ENCODE measurements at places on chromosomes 12 and 14.

DNA sequence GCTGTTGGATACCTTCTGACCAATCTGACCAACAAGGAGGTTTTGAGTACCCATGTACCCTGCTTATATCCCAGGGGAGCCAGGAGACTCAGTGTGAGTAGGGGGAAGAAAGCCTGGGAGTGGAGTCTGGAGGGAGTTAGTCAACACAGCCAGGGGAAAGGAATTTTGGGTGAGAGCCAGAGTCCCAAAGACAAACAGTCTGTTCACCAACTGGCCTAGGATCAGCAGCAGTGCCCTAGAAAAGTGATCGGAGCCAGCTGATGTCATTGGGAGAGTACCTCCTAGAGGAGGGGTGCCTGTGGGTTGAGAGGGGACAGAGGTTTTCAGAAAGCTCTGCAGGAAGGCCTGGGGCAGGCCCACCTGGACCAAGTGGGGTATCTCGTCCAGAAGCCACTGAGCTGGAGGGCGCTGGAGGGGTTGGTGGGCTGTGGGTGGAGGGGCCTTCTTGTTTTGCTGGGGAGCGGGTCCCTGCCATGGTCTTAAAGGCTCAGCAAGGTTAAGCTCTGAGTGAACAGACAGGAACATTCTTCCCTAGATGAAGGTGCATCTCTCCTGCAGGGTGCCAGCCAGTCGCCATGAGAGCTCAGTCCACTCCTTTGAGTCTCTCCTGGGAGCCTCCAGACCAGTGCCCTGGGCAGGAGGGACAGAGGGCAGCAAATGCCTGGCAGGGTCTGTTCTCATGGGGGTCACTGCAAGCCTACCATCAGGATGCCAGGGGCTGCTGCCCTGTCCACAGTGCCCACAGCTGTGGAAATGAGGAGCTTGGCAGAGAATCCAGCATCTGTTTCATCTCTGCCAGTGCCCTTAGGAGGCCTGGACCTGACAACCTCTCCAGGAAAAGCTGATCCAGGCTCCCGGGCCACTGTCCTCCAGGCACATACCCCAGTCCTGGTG lies 63.6 kb downstream of the CHGA start:
- DNase-seq: no peak

DNA sequence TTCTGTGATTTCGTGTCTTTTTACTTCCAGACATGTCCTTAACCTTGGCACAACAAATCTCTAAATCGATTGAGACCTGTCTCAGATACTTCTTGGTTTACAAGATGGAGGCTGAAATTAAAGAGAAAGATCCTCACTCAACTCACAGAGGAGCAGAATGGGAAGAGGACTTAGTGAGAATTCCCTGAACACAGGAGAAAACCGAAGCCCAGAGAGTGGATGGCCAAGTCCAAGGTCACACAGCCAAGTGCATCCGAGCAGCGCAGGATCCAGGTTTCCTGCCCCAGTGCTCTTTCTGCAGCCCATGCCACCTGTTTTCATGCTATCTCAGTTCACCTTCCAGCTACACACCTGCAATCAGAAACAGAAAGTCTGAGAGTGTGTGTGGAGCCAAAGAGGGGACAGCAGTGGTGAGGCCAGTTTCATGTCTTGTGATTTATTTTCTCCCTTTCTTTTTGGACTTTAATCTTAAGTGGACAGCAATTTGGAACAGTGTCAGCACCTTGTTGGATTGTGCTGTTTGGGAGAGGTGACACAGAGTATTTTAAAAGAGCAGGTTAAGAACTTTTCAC lies 22.9 kb upstream of the TCL1B start:
- no peak for DNase-seq

GRCh38 chr12:128813392-128813791 lies 10.4 kb downstream of the SLC15A4 start:
- no peak for DNase-seq

- no peak for DNase-seq
These were observed 196.5 kb downstream of the DUSP6 start for GRCh38 chr12:89155826-89156225.

- DNase-seq: no peak
These were observed 86.2 kb downstream of the ALG10B start for GRCh38 chr12:38402811-38403210.

GRCh38 chr14:72894623-72895378 lies 900 bp upstream of the DPF3 start:
- DNase-seq: no peak

GRCh38 chr12:93297032-93297431 lies 80.7 kb upstream of the NUDT4 start:
- DNase-seq: no peak
